ENCODE measurements at places on chromosomes 7 and 10.

- DNase-seq: no peak
Measured at GRCh38 chr7:101223528-101223927, 5.6 kb downstream of the ZNHIT1 start.

GRCh38 chr7:64999165-65000004 is 7.1 kb downstream of the ERV3-1 start:
- peak; percentile 91 for DNase-seq

DNA sequence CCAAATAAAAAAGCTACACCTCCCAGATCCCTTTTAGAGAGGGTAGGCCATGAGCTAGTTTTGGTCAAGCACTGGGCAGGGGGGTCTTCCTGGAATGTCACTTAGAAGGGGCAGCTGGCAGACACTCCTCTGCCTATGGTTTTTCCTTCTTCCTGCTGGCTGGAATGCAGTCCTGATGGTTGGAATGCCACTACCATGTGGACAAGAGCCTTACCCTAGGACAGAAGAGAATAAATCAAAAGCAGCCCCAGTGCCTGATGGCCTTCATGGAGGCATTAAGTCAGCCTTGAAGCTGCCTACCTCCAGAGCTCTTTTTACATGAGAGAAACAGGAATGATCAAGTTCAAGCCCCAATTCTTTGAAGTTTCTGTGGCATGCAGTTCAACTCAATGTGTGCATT is 43.5 kb upstream of the SORBS1 start:
- no peak for DNase-seq

GRCh38 chr7:40542982-40543741 is 408.4 kb downstream of the SUGCT start:
- DNase-seq: no peak

DNA sequence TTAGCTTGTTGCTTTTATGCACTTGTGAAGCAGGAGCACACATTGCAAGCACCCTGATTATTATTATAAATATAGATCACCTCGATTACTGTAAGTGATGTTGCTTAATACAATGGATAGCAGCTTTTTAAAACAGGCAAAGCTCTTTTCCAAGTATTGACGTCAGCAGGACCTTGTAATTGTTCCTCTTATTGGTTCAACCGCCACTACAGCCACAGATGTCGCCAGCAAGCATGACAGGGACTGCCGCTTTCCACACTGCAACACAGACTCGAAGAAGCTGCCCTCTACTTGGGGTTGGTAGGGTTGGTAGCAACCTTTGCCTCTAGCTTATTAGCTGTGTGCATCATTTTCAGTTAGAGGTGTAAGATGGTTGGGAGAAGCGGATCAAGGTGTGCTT is 167.6 kb downstream of the ZNF365 start:
- DNase-seq: peak; percentile 92
